MV-4-11 (cell line): ENCODE measurements at places on chromosomes 11 and 22.

GRCh38 chr11:76455931-76456330 is 11.1 kb downstream of the EMSY start:
- DNase-seq = no peak

DNA sequence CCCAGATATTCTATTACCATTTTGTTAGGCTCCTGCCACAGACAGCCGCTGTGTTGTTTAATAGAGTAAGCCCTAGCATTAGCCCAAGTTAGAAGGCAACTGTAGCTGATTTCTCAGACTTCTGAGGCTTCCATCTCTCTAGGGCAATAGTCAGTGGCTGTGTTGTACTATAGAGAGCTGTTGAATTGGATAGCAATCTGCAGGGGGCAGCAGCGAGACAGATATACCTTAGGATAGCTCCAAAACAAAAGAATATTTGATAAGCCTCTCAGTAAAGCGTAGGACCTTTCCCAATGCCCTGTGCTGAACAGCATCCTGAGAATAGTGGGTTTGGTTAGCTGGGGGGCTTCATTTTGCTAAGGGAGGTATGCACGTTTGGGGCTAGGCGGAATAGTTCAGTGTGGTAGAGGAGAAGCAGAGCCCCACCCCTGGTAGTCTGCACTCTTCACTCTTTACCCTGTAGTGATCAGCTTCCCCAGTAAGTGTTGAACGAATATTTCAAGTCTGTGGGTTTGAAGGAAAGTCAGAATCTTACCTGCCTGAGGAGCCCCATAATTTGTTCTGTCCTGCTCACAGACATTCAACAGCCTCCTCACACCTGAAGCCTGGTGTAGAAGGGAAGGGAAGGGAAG is 515.1 kb downstream of the INSC start:
- peak; percentile 45 for DNase-seq

DNA sequence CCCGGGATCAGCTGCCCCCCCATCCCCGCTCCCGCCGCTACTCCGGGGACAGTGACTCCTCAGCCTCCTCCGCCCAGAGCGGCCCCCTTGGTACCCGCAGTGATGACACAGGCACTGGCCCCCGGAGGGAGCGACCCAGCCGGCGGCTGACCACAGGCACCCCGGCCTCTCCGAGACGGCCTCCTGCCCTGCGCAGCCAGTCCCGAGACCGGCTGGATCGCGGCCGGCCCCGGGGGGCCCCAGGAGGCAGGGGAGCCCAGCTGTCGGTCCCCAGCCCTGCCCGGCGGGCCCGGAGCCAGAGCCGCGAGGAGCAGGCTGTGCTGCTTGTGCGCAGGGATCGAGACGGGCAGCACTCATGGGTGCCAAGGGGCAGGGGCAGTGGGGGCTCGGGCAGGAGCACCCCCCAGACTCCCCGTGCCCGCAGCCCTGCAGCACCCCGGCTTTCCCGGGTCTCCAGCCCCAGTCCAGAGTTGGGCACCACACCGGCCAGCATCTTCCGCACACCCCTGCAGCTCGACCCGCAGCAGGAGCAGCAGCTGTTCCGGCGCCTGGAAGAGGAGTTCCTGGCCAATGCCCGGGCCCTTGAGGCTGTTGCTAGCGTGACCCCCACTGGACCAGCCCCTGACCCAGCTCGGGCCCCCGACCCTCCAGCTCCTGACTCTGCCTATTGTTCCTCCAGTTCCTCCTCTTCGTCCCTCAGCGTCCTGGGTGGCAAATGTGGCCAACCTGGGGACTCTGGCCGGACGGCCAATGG is 3.9 kb downstream of the RASL10A start:
- no peak for DNase-seq

DNA sequence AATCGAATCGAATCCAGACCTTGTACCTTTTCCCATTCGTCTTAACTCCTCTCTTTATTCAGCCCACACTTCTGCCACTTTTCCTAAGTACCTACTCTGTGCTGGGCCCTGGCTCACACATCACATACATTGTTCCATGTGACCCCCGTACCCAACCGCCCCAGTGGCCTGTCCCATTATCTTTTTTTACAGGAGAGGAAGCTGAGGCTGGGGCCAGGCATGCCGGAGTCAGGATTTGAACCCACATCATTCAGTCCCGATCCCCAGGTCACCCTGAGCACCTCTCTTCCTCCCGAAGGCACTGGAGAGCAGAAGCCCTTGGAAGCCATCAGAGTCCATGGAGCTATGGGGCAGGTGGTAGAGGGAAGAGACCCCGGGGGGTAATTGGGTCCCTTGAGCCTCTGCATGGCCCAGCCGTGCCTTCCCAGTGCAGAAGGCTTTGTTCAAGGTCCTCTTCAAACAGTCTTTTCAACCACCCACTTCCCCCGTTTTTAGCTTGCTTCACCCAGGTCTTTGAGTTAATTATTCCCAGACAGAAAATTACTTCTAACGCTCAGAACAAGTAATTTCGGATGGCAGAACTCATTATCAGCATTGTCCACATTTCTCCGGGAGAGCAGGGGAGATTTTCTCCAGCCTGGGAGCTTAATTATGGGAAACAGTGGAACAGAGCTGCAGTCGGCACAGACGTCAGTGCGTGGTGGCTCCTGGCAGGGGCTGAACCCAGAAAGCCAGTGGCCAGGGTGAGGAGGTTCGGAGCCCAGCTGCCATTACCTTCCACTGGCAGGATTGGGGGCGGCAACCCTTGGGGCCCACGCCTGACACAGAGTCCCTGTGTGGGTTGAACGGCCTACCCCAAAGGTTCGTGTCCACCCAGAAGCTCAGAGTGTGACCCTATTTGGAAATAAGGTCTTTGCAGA is 82.4 kb upstream of the RTL6 start:
- no peak for DNase-seq

DNA sequence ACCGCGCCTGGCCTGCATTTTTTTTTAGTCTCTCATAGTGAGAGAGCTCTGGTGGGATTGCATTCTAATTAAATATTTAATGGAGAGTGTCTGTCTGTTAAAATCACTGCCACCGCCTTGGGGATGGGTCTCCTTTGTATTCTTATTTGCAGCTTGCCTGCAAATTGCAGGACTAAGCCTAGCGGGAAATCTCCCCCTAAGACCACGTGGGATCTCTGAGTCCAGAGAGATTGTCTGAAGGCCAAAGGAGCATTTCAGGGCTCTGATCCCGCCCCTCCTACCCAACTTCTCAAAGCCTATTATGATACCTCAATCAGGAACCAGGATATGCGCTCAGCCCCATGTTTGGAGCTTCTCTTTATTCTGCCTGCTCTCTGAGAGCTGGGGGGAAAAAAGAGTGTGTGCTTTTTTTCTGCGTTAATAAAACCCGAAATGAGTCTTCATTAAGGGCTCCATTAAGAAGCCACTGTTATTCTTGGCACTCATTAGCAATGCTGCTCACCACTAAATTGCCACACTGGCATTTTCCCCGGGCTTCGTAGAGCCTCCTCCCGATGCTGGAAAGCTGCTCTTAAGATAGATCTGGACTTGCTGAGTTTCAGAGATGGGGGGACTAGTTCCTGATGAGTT is 92.9 kb upstream of the THY1 start:
- DNase-seq = no peak

DNA sequence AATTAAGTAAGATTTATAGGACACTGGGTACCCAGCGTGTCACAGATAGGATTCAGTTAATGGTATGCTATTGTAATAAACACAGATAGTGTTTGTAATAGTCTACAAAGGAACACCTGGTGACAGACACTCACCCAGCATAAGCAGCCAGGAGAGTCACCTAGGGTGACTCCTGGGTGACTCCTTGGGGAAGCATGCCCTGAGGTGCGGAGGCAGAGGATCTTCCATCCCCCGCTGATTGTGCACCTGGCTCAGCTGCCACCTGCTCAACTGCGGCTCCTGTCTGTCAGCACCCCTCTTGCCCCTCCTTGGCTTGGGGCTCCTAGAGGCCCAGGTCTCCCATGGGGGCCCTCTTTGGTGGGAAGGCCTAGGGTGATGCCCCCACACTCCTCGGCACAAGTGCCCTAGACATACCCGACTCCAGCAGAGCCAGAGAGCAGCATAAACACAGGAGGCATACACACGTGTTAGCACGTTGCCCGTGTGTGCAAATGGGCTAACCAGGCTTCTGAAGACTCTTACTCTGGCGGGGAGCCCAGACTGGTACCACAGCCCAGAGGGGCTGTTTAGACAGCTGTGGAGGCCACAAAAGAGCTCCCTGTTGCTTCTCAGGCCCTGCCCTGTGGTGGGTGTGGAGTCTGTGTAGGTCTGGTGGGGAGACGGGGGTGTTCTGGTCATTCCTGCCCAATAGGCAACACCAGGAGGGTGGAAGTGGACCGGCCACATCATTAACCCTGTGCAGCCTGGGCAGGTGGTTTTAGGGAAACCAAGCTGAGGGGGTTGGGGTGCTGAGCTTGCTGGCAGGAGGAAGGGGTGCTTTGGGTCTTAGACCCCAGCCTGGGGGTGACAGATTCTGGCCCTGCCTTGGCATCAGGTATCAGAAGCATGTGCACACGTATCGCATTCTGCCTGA is 3.0 kb downstream of the INPPL1 start:
- DNase-seq = no peak

DNA sequence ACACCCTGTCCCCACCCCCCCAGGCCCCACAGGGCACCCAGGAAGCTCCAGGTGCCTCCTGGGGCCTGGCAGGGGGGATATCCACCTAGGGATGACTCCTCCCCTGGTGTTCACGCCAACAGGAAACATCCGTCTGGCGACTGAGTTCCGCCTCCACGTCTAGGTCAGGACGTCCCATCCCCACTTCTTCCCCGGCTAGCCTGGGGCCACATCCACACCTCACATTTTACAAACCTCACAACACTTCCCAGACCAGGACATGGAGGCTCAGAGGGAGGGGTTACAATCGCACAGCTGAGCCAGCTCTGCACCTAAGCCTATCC is 21.0 kb downstream of the MAFF start:
- no peak for DNase-seq

GRCh38 chr22:38335077-38335476 is 17.8 kb upstream of the CSNK1E start:
- DNase-seq = no peak

- DNase-seq = no peak
Observed at GRCh38 chr11:63907808-63908530, 9.0 kb downstream of the RCOR2 start.

- no peak for DNase-seq
Observed at GRCh38 chr11:87431392-87431791, 393.7 kb downstream of the TMEM135 start.

DNA sequence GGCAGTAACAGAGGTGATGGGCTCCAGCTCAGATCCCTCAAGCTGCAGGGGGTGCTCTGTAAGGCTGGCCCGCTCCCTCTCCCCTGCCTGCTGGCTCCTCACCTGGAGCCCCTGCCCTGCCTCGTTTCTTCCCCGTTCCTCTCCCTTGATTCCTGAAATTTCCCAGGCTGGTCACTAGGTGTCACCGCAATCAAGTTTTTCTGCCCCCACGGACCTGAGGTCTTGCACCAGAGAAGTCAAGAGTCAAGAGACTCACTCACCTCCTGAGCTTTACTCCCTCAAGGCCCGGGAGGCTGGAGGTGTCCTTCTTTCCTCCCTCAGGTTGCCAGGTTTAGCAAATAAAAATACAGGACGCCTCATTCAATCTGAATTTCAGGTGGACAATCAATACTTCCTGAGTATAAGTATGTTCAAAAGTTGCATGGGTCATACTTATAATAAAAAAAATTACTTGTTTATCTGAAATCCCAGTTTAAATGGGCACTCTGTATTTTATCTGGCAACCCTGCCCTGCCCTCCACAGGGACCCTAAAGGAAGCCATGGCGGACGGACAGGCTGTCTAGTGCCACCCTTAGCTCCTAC is 69.2 kb downstream of the SCUBE1 start:
- peak; percentile 41 for DNase-seq

GRCh38 chr11:68128682-68129327 is 7.6 kb upstream of the CHKA start:
- DNase-seq = no peak

DNA sequence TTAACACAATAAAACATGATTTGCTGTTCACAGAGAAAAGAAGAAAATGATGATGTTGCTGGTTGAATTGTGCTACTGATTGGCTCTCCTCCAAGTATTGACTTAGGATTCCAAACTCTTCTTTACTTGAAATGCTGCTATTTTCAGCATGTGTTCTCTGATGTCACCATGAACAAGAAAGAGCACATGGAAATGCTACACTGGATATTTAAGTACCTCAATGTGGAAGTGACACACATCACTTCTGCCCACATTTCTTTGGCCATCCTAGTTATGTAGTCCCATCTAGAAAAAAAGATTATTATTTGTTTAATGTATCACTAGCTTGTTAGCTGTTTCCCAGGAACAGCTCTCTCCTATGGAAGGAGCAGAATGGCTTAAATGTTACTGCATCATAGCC is 27.2 kb downstream of the OR52B2 start:
- DNase-seq = no peak

GRCh38 chr11:18669711-18670110 is 28.9 kb upstream of the TMEM86A start:
- DNase-seq = no peak

DNA sequence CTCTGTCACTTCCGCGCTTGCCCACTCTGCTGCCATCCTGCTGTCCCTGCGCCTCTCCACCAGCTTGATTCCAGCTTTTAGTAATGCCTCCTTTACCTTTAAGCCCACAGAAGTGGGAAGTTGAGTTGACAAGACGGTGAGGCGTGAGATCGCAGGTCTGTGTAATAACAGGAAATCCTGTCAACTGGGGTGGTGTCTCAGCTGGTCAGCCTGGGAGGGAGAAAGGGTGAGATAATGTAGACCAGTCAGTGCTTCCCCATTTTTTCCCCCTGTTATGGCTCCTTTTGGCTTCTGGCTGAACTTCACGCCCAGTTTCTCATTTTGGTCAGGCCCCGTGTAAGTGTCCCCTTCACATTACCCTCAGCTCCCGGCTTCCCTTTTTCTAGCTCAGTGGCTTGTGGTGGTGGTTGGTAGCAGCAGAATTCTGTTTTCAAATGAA is 98.9 kb downstream of the TRAF6 start:
- DNase-seq = peak; percentile 98

DNA sequence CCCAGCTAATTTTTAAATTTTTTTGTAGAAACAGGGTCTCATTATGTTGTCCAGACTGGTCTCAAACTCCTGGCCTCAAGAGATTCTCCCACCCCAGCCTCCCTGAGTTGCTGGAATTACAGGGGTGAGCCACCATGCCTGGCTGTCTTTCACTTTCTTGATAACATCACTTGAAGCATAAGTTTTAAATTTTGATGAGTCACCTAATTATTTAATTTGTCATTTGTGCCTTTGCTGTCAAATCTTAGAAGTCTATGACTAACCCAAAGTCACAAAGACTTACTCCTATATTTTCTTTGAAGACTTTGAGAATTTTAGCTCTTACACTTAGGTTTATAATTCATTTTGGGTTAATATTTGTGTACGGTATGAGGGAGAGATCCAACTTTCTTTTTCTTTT is 14.5 kb upstream of the MSANTD2 start:
- DNase-seq = no peak

DNA sequence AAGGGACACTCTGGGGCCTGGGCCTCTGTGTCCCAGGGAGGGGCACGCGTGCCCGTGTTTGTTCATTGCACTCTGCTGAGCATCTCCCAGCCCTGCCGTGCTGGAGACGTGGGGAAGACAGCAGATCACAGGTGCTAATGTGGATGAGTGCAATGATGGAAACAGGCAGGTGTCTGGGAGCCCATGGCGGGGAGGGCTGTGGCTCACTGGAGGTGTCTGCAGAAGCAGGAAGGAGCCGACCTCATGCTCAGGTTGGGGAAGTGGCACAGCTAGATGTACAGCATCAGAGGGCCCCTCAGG is 7.9 kb downstream of the TMEM258 start:
- no peak for DNase-seq
